Progenitor cell of endocrine pancreas (in vitro differentiated cells): ENCODE measurements at places on chromosomes 12 and 14.

GRCh38 chr14:56284641-56285040 lies 166.4 kb downstream of the PELI2 start:
- DNase-seq: no peak

DNA sequence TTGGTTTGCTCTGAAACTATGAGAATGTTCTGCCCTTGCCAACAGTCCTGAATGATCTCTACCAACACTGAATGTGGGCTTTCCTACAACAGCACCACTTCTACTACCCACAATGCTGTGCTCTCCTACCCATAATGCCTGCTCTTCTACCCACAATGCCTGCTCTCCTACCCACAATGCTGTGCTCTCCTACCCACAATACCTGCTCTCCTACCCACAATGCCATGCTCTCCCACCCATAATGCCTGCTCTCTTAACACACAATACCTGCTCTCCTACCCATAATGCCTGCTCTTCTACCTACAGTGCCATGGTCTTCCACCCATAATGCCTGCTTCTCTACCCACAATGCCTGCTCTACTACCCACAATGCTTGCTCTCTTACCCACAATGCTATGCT lies 92.3 kb downstream of the KCNK13 start:
- DNase-seq: no peak

- DNase-seq: no peak
Observed at GRCh38 chr12:72278894-72279293, 6.7 kb downstream of the TRHDE start.

DNA sequence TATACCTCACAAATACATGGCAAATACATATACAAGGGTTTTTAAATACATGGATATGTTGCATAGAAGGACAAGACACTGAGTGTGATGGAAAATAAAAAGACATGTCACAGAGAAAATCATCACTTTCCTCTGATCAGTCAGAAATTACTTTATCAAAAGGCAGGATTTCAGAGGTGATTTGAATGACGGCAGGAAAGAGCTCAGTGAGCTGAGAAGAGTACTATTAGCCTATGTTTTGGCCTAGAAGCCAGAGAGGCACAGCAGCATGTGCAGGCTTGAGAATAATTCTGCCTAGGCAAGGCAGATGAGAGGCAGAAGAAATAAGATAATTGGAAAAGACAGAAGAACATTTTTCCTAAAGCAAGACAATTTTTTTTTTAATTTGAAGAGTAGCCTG lies 94.9 kb downstream of the BCAT1 start:
- DNase-seq: no peak

GRCh38 chr12:117121441-117121840 lies 22.2 kb upstream of the TESC start:
- DNase-seq: no peak
